Stimulated activated CD8-positive, alpha-beta memory T cell treated with anti-CD3 and anti-CD28 coated beads, Interleukin-15, amount 100 ng/mL, for 48 hours (primary cell): ENCODE measurements at places on chromosomes 12 and 14.

- DNase-seq, result no peak
Observed at GRCh38 chr12:109488051-109488665, 10.7 kb downstream of the UBE3B start.

DNA sequence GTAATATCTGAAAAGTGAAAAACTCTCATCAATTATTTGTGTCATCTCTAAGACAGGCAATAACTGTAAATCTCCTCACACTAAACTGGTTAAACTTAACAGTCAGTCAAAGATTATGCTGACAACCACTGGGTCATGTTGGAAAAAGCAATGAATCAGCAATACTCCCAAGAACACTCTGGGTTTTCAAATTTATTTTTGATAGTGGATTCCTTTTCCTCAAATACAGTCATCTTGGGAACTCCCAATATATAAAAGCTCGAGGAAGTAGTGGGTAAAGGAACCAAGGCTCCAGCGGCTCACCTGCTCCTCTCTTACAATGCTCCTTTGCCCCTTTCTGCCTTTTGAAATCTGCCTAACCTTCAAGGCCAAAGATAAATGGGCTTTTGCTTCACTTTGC, 70.0 kb downstream of the ARMH4 start:
- no peak for DNase-seq

GRCh38 chr12:113222730-113223531, 1.7 kb downstream of the TPCN1 start:
- no peak for DNase-seq

GRCh38 chr12:1914114-1914911, 4.1 kb downstream of the CACNA2D4 start:
- no peak for DNase-seq

DNA sequence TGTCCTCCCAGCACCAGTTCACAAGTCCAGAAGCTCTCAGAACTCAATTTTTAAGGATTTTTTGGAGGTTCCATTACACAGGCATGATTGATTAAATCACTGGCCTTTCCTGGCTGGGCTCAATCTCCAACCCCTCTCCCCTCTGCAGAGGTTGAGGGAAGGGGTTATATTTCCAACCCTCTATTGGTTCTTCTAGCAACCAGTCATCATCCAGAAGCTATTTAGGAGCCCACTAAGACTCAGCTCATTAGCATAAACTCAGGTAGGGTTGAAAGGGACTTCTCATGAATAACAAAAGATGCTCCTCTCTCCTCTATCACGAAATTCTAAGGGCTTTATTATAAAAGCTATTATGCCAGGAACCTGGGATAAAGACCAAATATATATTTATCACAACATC, 41.5 kb downstream of the SPPL3 start:
- no peak for DNase-seq

GRCh38 chr12:89236237-89236636, 116.1 kb downstream of the DUSP6 start:
- DNase-seq, result no peak

DNA sequence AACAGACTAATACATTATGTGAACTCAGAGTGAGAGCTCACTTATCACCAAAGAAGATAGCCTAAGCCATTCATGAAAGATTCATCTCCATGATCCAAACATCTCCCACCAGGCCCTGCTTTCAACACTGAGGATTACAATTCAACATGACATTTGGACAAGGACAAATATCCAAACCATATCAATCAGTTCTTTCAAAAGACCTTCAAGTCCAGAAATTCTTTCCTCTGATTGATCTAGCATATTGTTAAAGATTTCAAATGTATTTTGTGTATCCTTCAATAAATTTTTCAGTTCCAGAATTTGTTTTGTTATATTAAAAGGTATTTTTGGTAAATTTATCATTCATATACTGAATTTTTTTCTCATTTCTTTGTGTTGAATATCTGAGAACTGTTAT, 1055.8 kb downstream of the SLC6A15 start:
- DNase-seq, result no peak

DNA sequence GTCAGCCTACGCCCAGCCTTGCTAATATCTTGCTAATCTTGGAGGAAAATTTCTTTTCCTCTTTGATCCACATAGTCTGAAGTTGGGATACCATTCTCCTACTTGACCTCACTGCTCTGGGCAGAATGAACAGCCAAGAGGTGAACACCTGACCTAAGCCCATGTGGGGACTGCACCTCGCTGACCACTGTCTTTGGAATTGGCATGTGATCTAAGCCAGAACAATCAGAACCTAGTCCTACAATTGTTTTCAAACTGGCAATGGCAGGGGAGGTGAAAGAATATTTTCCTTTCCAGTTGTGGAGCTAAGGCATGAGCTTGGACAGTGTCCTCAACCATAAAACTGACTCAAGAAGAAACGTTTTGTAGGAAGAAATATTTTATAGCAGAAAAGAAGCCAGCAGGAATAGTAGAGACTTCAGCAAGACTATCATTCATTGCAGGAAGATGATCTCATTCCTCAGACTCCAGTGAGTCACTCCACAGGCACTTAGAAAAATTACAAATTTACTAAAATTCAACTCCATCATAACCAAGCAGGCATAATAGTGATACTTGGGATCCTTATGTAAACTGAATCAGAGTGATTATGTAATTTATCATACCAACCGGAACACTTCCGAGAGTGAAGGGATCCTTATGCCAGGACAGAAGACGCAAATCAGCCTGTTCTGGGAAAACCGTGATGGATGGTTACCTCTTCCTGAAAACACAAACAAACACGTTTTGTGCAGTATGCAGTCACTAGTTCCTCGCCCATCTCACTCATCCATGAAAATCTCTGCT, 14.7 kb downstream of the PTPRO start:
- DNase-seq, result no peak

GRCh38 chr12:102478405-102479098, 1.8 kb downstream of the IGF1 start:
- peak; percentile 47 for DNase-seq

GRCh38 chr14:61321385-61322010, at the start of gene PRKCH:
Gene PRKCH (plus strand): TSS chr14:61321579. CDS start chr14:61322102, 523 bp downstream.
- DNase-seq, result peak; percentile 74

GRCh38 chr14:64707661-64708060, 3.4 kb downstream of the PLEKHG3 start:
- no peak for DNase-seq

DNA sequence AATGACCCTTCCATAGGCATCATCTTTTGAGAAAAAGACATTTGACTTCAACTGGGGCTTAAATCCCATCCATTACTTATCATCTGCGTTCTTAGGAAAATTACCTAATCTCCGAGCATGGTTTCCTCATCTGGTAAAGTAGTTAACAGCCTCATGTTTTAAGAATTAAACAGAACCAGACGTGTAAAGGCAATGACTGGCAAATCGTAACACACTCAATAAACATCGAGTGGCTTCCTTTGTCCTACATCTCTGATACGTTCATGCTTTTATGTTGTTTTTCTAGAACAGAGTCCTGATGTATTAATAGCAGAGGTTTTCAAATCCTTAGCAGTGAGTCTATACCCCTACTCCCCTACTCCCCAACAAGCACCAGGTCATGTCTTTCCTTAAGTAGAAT, 189.7 kb upstream of the RGS6 start:
- DNase-seq, result no peak

GRCh38 chr14:48703728-48704467, 882.3 kb downstream of the RPS29 start:
- DNase-seq, result no peak
